ENCODE measurements at places on chromosomes 5 and 9.

GRCh38 chr9:131487001-131487400 lies 15.7 kb upstream of the POMT1 start:
- DNase-seq, result no peak

GRCh38 chr5:128637031-128637430 lies 99.0 kb upstream of the FBN2 start:
- no peak for DNase-seq

GRCh38 chr5:138491669-138492559 lies 26.6 kb downstream of the EGR1 start:
- peak; percentile 72 for DNase-seq

DNA sequence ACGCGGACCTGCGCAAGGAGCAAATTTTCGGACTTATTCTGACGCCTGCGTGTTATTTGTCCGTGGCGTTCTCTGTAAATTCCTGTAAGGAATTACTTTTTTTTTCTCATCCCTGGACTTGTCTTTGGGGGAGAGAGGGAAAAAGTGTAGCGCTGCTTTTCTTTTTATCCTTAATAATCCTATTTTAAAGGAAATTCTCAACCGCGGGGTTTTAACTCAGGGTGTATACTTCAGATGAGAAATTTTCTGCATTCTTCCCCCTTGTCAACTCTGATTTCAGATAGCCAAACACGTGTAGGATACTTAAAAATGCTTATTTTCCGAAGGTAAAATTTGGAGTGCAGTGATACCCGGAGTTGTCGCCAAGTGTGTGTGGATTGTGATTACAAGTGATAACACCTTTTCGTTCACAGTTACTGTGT lies 853 bp downstream of the DCP2 start:
- no peak for DNase-seq

DNA sequence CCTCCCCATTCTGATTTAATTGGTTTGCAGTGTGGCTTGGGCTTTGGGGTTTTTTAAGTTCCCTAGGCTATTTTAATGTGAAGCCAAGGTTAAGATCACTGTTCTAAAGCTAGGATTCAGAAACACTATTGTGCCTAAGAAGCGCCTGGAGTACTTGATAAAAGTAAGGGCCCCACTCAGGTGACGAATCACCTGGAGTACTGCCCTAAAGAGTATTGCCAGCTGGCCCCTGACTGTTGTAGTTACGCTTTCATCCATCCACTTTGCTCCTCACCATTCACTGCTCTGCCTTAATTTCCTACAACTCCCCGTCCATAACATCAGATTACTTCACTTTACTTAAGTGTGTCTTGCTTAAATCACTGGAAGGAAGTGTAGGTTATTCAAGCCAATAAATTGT lies 119.3 kb downstream of the CD180 start:
- DNase-seq, result no peak

- no peak for DNase-seq
These were observed 237.5 kb downstream of the TRIM32 start for GRCh38 chr9:116924462-116925110.

DNA sequence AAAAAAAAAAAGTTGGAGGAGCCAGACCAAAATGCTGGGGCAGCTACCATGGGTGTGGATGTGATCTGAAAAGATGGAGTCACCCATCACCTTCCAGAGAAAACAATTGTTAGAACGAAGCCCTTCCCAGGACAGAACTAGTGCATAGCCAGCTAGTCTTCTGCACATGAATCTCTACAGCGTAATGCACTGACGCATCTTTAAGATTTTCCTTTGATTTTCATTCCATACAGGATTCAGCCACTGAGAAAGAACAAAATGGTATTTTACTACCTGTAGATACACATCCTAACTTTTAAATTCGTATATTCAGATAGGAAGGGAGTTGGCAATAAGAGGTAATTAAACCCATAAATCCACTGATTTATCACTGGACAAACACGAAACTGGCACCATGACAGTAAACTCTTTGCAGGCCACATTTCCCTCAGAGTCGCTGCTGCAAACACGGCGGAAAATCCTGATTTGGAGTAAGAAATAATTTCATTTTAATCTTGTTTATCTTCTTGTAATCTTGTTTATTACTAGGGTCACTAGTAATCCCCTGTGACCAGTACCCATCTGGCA lies 206.6 kb downstream of the SPOCK1 start:
- no peak for DNase-seq

DNA sequence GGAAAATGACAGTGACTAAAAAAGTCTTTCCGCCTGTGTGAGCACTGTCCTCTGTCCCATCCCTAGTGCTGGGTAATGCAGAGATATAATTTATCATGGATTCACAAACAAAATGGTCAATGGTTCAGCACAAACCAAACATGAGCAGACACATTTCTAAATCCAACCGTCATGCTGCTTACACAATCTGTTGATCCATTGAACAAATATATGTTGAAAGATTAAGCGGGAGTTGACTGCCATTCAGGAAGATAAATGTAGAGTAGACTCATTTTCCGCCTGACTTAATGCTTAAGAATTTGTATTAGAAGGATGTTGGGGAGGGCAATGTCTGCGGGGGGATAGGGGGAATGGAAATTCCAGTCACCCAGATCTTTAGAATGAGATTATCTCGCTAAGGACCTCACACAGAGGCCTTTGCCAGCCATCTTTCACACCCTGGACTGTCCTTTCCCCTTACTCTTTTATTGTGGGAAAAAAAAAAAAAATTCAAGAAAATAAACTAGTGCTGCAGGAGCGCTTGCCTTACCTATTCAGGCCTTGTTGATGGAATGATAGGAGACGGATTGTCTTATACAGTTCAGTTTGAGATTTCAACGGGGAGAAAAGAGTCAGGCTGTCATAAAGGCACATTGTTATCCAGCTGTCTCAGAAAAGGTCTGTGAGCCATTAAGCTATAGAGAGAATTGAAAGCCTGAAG lies 153.7 kb downstream of the TLE1 start:
- no peak for DNase-seq

GRCh38 chr5:123046222-123046621 lies 9.7 kb upstream of the PPIC start:
- DNase-seq, result no peak

DNA sequence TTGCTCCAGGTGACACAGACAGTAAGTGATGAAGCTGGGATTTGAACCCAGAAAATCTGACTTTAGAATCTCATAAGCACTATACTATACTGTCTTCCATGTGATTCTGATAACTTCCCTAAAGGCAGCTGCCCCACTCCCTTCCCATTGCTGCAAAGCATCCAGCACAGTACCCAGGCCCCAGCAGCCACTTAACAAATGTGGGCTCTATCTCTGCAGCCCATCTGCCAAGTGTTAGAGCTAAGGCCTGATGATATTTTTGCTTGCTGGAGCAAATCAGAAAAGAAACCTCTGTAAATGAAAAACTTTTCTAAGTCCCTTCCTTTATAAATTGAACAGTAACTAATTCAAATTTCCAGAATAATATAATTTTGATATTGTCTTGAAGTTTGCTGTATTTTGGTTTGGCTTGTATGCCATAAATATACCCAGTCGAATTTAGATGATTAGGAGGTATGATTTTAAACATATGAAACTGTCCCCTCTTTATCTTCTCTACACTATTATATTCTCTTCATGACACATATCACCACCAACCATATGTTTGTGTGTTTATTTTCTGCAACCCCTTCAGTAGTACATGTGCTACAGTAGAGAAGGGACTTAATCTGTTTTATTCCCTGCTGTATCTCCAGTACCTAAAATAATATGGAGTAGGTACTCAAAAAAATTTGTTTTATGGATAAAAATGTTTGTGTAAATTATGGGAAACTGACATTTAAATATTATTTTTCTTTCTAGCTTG lies 63.8 kb downstream of the SMIM15 start:
- DNase-seq, result no peak

- no peak for DNase-seq
These were observed 54.4 kb downstream of the LRRTM2 start for GRCh38 chr5:138820695-138821094.

GRCh38 chr5:125798307-125798706 lies 624.9 kb upstream of the GRAMD2B start:
- DNase-seq, result no peak

DNA sequence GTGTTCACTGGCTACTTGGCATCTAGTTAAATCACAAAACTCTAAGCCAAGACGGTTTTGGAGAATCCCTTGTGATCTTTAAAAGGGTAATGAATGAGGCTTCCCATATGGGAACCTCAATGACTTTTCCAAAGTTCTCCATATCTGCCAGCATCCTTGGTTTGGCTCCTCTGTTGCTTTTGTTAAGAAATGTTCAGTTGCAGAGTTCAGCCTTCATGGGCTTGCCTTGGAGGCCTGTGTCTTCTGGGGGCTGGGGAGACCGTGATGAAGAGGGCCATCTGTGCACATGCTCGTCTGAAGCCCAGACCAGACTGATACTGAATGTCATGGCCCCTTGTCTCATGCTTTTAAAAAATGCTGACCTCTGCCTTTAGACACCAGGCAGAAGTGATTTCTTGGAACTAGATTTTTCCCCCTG lies 84.3 kb downstream of the RAI14 start:
- no peak for DNase-seq

DNA sequence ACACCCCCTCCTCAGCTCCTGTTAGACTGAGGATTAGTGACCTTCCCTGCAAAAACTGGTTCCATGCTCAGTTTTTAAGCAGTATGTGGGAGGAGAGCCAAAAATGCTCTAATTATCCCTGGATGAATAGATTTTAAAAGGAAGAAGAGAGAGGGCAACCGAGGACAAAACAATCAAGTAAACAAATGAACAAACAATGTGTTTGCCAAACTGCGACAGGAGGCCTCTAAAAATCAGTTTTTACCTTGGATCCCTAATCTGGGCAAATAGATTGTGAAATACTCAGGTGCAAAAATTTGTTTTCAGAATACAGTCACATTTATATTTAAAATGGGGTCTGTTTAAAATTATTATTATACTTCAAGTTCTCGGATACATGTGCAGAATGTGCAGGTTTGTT lies 8.5 kb downstream of the TAL2 start:
- no peak for DNase-seq

GRCh38 chr9:127386981-127387380 lies 10.0 kb upstream of the SLC2A8 start:
- no peak for DNase-seq

- DNase-seq, result no peak
These were observed 5.5 kb upstream of the CEP120 start for GRCh38 chr5:123428521-123429220.

DNA sequence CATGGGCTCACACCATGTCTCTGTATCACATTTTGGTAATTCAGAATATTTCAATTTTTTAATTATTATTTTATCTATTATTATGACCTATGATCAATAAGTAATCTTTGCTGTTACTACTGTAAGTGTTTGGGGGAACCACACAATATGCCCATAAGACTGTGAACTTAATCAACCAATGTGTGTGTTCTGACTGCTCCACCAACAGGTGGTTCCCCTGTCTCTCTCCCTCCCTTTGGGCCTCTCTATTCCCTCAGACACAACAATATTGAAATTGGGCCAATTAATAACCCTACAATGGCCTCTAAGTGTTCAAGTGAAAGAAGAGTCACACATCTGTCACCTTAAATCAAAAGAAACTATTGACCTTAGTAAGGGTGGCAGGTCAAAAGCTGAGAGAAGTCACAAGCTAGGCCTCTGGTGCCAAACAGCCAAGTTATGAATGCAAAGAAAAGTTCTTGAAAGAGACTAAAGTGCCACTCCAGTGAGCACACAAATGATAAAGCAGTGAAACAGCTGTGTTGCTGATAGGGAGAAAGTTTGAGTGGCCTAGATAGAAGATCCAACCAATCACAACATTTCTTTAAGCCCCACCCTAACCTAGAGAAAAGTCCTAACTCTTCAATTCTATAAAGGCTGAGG lies 88.7 kb downstream of the DEPDC1B start:
- DNase-seq, result no peak

- DNase-seq, result no peak
These were observed 588.1 kb upstream of the MEF2C start for GRCh38 chr5:89471115-89471514.

GRCh38 chr9:132903574-132904492 lies 25.1 kb downstream of the SPACA9 start:
- no peak for DNase-seq

GRCh38 chr5:178417391-178417811 lies 172.8 kb downstream of the COL23A1 start:
- DNase-seq, result no peak

- DNase-seq, result no peak
These were observed 215.9 kb downstream of the NXNL2 start for GRCh38 chr9:88750832-88751360.

- DNase-seq, result no peak
These were observed 8.4 kb downstream of the OBP2B start for GRCh38 chr9:133200631-133201030.

DNA sequence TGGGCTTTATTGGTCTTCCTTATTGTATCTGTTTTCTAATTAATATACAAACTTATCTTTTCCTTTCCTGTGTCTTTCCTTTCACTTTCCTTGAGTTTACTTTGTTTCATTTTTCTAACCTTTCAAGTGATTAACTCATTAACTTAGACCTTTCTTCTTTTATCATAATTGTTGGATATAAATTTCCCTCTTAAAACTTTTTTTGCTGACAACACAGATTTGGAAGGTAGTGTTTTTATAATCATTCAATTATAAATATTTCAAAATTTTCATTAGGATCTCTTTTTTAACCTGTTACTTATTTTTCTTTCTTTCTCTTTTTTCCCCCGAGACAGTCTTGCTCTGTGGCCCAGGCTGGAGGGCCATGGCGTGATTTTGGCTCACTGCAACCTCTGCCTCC lies 6.9 kb upstream of the ZBTB43 start:
- DNase-seq, result no peak

- DNase-seq, result no peak
These were observed 426.5 kb upstream of the CD180 start for GRCh38 chr5:67623078-67623477.

DNA sequence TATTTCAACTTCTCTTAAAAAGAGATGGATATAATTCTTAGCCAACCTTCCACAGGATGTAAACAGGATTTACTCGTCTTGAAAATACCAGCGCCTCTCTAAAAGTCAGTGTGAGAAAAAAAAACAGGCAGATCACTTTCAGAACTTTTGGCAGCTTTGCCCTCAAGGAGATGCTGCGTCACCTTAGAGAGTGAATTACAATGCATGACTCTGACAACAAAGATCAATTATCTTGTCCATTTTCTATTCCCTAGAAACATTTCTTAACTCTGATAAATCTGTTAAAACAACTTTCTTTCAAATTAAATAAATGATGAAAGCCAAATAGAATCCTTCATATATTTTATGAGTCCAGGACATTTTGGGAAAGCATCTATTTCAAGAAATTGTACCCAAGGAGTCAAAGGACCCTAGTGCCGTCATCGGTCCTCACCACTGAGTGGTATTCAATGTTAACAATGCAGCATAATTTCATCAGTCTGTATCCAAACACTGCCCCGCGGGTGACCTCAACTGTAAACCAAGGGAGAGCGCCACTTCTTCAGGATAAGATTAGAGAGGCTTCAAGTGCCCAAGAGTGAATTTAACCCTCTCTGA lies 536.0 kb downstream of the PDE4D start:
- no peak for DNase-seq
